ENCODE measurements at places on chromosomes 3 and 15.

DNA sequence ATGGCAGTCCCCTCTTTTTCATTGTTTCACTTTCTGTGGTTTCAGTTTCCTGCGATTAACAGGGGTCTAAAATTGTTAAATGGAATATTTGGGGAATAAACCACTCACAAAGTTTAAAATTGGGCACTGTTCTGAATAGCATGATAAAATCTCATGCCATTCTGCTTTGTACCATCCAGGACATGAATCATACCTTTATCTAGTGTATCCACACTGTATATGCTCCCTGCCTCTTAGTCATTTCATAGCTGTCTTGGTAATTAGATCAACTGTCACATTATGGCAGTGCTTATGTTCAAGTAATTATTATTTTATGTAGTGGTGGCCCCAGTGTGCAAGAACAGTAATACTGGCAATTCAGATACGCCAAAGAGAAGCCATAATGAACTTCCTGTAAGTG is 734.5 kb downstream of the ZPLD1 start:
- no peak for DNase-seq

- no peak for DNase-seq
Observed at GRCh38 chr3:113013593-113013992, 22.8 kb downstream of the GTPBP8 start.

GRCh38 chr15:46129145-46129544 is 494.3 kb downstream of the SQOR start:
- no peak for DNase-seq

- no peak for DNase-seq
Observed at GRCh38 chr3:142886940-142887339, 1.9 kb downstream of the PCOLCE2 start.

GRCh38 chr3:156978481-156978961 is 152.4 kb downstream of the LEKR1 start:
- peak; percentile 80 for DNase-seq

- no peak for DNase-seq
Observed at GRCh38 chr15:91465696-91466095, 365.6 kb downstream of the SV2B start.

GRCh38 chr3:125140818-125141595 is 71.5 kb downstream of the SLC12A8 start:
- peak; percentile 92 for DNase-seq

GRCh38 chr3:192366916-192367315 is 360.4 kb downstream of the FGF12 start:
- DNase-seq, result no peak

DNA sequence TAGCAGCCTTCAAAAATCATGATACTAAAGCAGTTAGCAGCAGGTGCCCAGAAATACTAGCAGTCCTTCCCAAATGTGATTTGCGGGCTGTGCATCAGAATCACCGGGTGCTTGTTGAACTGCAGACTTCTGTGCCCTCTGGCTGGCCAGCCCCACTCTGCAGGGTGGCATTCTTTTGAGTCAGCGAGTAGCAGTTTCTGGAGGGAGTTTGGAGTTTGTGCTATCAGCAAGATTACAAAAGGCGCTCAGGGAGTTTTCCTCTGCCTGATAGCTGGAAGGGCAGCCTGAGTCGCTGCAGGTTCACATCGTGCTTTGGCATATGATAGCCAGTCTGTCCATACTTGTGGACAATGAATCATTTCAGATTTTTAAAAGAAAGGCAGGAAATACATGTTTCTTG is 57.6 kb downstream of the CLDN11 start:
- no peak for DNase-seq

- no peak for DNase-seq
Observed at GRCh38 chr15:57015897-57016296, 97.5 kb downstream of the TCF12 start.

DNA sequence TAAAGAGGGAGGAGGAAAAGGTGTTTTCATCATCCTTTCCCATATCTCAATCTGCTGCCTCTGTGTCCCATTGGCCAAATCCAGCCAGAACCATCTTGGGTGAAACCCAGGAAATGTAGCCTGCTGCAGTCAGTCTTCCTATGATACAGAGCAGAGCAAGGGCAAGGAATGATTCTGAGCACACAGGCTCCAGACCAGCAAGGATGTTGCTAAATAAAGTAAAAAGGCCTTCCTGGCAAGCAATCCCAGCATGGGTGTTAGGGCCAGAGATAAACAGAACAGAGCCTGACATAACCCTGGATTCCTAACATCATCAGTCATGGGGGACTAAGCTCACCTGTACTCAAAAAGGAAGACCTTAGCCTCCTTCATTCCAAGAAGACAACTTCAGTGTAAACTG is 90.7 kb upstream of the AGTR1 start:
- DNase-seq, result no peak

- DNase-seq, result no peak
Observed at GRCh38 chr15:67548862-67549651, 6.6 kb downstream of the MAP2K5 start.

DNA sequence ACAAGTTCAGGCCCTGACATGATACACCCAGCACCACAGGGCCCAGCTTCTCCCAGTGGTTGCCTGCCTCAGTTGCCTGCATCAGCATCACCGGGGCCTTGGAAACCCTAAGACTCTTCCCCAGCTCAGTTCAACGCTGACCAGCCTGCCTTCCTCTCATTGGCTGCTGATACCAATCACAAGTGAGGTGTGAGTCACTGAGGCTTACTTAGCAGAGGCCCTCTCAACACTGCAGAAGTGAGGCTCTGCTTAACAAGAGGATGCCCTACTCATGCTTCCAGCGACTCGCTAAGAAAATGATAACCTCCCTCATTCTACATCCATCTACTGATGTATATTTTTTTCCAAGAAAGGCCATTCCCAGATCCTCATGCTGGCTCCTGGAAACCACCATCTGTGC is 151.9 kb downstream of the ADAMTS17 start:
- no peak for DNase-seq
